CD4-positive, alpha-beta T cell treated with Interleukin-12 subunit alpha and Interleukin-12 subunit beta, for 1 hour (primary cell): ENCODE measurements at places on chromosomes 16 and 17.

GRCh38 chr16:68800257-68800875 is 43.0 kb upstream of the TANGO6 start:
- peak; percentile 54 for DNase-seq

DNA sequence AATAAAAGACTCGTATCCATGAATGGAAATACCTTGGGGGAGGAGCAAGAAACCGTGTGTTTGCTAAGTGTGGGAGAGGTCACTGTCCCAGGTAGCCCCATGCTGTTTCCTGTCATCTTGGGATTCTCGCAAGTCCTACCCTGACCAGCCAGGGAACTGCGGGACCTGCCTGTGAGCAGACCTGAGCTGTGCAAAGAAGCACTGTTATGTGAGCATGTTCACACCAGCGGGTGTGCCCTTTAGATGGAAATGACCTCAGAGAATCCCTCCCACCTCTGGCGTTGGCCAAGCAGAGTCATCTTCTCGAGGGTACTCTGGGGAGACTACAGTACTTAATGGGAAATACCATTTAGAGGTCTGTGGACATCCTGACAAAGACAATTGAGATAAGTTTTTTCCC is 127.0 kb upstream of the MON1B start:
- DNase-seq = no peak

GRCh38 chr17:83007504-83008185 is 71.8 kb upstream of the METRNL start:
- DNase-seq = no peak

GRCh38 chr16:68022278-68022727 is 729 bp downstream of the DDX28 start:
- no peak for DNase-seq

- no peak for DNase-seq
Observed at GRCh38 chr17:14361945-14362508, 61.1 kb downstream of the HS3ST3B1 start.

DNA sequence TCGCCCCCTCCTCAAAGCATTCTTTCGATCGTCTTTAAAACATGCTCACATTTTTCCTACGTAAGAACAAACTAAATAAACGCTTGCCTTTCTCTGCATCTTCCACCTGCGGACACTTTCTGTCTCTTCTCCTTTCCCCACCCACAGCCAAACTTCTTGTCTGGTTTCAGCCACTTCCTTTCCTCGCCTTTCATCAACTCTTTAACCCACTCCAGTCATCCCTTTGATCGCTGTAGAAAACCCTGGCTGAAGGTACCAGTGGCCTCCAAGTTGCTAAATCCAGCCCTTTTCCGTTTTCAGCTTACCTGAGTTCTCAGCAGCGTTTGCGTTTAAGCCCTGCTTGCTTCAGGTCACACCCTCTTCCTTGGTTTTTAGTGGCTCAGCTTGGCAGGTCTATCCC is 483 bp downstream of the RPA1 start:
- peak; percentile 33 for DNase-seq

- no peak for DNase-seq
Observed at GRCh38 chr17:66417300-66417719, 114.9 kb downstream of the PRKCA start.

GRCh38 chr16:813204-813915 is 12.8 kb upstream of the GNG13 start:
- DNase-seq = peak; percentile 43

- DNase-seq = no peak
Observed at GRCh38 chr17:14759325-14759724, 458.4 kb downstream of the HS3ST3B1 start.

GRCh38 chr16:2210386-2211365 is at the start of gene BRICD5:
Gene BRICD5, minus strand, starts transcription at chr16:2210863. Its CDS starts 30 bp downstream, at chr16:2210833.
- DNase-seq = no peak

DNA sequence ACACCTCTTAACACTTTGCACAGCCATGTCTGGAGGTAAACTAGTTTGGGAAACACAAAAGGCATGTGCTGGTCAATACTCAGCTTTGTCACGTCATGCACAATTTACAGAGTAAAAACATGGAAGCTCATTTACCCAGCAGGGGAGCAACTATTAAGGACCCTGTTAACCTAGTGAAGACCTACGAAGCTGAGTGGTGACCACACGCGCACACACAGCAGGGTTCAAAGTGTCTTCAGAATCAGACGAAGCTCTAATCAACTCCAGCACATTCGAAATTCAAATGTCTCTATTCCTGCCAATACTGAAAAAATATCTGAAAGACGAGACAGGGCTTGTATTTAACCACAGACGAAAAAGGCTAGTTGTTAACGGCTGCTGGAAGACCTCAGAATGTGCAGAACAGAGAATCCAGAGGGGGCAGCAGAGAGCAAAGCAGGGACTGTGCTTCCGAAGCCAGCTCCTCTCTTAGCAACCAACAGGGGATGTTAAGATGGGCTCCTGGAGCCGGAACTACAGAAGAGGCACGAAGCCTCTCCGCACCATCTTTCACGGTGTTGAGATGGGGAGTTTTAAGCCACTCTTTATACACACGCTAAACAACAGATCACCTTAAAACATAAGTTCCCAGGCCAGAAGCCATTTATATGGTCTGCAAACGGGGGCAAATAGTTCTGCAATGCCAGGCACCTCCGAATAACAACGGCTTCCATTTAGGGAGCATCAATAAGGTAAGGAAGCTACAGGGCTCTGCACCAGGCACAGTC is 45.7 kb downstream of the CMTM4 start:
- DNase-seq = peak; percentile 83

- no peak for DNase-seq
Observed at GRCh38 chr17:36632916-36633771, 31.8 kb downstream of the MRM1 start.

- no peak for DNase-seq
Observed at GRCh38 chr16:21197621-21198020, 13.8 kb downstream of the ZP2 start.

DNA sequence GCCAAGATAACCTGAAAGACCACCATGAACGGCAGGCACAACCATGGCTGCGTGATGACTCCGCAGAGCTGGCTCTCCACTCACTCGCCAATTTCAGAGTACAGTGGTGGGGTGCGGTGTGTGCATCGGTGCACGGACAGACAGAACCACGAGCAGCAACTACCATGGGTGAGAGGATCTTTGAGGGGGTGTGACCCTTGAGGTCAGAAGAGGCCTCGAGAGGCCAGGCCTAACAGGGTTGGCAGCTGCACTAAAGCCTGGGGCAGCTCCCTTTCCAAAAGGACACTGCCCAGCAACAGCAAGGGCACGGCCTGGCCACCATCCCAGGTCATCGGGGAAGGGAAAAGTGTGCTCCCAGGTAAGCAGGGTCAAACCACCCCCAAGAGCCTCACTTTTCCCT is 1.9 kb upstream of the ECI1 start:
- DNase-seq = no peak

GRCh38 chr17:68161644-68162428 is 86.0 kb upstream of the AMZ2 start:
- DNase-seq = no peak

DNA sequence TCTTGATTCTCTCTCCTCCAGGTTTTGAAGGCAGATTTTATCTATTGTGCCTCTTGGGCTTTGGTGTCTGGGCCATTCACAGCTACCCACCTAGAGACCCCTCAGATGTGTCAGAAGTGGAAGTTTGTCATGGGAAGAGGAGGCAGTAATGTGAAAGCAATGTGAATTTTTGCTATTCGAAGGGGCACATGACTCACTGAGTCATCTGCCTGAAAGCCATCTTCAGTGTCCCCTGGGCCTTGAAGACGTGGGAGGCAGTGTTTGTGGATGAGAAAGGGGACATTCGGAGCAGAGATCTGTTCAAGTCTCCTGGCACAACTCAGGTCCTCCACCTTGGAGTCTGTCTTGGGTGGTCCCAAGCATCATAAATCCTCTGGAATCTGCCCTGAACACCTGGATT is 530.2 kb downstream of the NPIPA7 start:
- no peak for DNase-seq

DNA sequence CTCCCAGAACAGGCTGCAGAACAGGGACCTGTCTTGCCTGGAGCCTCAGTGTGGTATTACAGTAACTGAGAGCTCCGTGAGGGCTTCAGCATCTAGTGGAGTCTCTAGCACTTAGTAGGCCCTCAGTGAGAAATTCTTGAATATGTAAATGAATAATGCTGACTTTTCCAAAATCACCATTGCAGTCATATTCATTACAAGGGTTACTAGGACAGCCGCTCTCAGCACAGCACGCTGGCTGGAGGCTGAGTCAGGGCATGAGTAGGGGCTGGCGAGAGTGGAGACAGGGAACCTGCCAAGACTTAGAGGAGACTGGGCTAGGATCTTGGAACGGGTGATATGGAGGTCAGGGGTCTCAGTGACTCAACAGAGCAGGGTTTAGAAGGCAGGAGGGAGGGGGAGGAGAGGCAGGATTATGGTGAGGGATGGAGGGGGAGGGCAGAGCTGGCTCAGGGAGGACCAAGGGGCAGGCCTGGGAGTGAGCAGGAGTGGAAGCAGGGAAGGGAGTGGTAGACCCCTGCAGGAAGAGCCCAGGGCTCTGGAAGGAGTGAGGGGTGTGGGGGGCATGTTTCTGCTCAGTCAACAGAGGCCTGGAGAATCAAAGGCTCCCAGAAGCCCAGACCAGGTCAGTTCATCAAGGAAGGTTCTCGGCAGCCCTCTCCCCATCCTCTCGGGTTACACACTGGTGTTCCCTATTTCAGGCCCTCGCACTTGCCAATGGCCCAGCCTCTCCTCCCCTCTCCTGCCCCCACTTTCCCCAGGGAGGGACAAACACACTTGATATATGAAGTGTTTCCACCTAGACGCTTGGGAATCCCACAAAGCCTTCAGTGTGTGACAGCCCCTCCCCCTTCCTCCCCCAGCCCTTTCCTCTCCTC is 42.3 kb downstream of the FZD2 start:
- DNase-seq = no peak

GRCh38 chr16:50323335-50324011 is 45.3 kb downstream of the BRD7 start:
- DNase-seq = peak; percentile 23

- DNase-seq = no peak
Observed at GRCh38 chr17:32285746-32286517, 20.3 kb downstream of the RHBDL3 start.

GRCh38 chr17:7292729-7293128 is 1.7 kb downstream of the YBX2 start:
- no peak for DNase-seq

- no peak for DNase-seq
Observed at GRCh38 chr16:10921536-10922327, 20.5 kb downstream of the DEXI start.

DNA sequence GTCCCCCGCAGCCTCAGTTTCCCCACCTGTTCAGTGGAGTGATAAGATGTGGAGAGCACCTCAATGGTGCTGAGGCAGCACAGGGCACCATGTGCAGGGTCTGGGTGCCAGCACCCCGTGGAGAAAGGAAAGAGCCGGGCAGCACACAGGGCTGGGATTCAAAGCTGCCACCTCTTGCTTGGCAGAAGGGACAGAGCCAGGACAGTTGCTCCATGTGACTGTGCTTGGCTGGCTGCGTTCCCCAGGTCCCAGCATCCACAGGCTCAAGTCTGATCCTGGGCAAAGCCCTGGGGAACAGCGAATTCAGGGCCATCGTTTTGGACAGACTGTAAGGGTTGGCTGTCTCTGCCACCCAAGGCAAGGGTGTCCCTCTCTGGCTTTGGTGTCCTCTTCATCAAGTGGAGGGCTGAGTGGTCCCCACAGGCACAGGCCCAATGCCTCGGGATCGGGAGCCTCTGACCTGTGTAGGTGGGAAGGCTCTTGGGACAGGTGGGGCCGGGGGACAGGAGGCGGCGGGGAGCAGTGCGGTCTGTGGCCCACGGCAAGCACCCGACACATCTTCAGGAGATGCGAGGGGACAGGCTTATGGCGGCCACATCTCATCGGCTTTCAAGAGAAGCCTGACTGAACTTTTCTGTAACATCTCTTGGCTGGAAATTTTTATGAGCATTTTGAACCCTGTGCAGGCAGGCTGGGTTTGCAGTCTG is 8.5 kb downstream of the ZNF469 start:
- no peak for DNase-seq

DNA sequence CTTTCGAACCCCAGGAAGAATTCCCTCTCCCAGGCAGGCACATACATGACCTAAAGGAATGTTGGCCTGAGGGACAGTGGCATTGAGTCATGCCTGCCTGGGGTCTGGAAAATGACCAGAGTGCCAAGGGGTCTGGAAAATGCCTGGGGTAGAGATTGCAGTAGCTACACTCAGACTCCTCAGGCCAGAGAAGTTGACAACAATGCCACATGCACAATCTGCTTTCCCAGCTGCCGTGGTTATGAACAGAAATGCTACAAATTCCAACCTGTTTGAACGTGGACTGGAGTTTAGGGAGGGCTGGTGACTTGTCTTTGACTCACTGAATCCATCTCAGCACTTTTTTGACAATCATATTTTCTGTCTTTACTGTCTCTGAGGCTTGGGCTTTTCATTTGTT is 250.0 kb downstream of the ABCC12 start:
- DNase-seq = no peak

DNA sequence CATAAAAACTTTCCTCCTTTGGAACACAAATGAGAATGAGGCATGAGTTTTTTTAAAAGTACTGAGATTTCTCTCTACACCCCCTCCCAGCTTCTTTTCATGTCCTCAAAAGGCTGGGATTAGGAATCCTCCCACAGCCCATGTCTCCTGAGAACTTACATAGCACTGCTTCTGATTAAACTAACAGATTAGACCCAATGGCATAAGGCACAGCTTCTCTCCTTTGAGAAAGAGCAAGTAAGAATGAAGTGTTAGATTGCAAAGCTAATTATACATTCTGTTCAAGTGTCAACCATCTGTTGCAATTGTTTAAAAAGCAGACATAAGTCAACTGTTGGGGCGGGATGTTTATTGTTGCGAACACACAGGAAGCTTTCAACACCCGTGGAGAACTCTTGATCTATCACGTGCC is 715.1 kb downstream of the CDH11 start:
- no peak for DNase-seq

- DNase-seq = no peak
Observed at GRCh38 chr16:10813099-10813455, 5.5 kb downstream of the TVP23A start.

- no peak for DNase-seq
Observed at GRCh38 chr17:48231995-48232959, 124.7 kb downstream of the SNX11 start.

GRCh38 chr17:14827396-14827919 is 437.7 kb downstream of the PMP22 start:
- no peak for DNase-seq

DNA sequence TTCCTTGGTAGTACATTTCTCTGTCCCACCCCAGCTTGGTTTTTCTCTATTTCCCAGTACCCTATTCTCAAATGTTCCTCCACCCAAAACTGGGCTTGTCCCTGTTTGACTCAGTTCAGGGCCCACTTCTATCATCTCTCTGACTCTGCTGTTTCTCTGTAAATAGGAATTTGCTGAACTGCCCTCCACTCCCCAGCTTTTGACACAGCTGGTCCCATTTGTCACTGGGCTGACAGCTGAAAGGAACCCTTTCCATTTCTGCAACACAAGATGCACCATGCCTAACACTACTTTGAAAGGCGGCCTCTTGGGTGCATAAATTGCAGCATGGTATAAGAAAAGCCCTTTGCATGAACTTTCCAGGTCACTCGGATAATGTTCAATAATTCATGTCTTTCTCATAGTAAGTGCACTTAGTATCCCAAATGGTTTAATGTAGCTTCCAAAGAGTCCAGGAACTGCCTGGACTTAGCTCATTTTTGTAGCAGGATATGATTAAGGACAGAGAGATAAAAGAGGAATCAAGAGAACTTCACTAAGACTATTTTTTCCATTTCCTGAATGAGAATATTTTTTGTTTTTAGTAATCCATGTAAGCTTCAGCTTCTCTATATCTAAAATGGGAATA is 256.7 kb downstream of the CDH11 start:
- no peak for DNase-seq
